ENCODE measurements at places on chromosomes 2 and 18. TPM values are rescaled to one million over a fixed set of nuclear protein-coding genes. Genes with fewer than 3 reads are reported as not detected.

- DNase-seq, result no peak
These were observed 112.9 kb downstream of the CLIP4 start for GRCh38 chr2:29227935-29228675.

DNA sequence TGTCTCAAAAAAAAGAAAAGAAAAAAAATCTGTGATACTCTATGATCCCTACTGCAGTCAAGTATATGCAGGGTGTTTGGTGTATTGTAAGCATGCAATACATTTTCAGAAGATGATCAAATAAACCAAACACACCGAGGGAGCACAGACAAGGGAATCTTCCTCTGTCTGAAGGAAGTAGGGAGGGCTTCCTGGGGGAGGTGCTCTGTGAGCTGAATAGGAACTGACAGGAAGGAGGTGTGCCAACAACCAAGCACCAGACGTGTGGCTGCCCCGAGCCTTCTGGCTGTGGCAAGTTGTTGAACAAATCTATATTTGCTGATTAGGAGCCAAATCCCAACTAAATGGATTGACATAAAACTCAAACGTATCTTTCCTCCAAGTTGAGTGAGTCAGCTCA is 14.6 kb downstream of the THNSL2 start:
- no peak for DNase-seq

DNA sequence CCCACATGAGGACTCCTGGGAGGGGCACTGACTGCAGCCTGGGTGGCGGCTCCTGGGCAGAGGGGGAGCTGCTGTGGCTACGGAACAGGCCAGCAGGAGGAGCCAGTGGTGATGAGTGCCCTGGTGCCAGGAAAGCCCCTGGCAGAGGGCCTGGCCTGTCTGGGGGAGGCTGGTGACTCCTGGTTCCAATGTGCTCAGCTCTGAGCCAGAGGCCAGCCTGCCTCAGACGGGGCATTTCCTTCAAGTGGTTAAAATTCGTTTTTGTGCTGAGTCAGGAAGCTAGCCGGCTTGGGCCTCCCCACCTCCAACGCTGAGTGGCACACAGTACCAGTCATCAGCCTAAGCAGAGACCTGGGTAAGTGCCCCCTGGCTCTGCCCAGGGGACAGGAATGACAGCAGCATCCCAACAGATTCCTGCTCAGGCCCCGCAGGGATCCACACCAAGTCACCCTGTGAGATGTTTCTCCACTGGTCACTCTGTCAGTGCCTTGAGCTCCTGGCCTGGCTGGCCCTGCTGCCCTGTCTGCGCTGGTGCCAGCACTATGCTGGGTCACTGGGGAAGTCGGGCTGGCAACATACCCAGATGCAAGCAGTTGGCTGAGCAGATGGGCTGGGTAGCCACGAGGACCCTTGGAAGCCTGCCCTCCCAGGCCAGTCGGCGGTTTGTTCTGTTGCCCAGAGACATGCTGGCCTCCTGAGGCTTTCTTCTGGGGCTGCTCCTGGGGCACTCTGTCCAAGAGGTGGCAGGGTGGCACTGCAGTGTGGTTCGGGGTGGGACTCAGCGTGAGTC is 7.1 kb upstream of the KLF11 start:
- peak; percentile 84 for DNase-seq

GRCh38 chr18:39513186-39513585 is 1947.6 kb upstream of the CELF4 start:
- no peak for DNase-seq

DNA sequence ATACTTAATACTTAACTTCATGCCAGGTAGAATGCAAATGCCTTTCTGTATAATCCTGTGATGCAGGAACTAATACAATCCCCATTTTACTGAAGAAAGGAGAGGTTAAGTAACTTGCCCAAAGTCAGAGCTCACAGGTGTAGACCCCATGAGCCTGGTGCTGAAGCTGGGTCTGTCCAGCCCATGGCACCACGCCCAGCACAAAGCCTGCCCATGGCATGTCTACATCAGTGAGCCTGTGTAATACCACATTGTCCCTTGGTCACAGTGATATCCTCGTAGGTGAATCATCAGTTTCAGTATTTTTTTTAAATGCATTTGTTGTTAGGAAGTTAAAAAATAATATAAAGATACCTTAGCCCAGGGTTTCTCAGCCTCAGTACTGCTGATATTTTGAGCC is 69.9 kb upstream of the MCFD2 start:
- DNase-seq, result no peak

DNA sequence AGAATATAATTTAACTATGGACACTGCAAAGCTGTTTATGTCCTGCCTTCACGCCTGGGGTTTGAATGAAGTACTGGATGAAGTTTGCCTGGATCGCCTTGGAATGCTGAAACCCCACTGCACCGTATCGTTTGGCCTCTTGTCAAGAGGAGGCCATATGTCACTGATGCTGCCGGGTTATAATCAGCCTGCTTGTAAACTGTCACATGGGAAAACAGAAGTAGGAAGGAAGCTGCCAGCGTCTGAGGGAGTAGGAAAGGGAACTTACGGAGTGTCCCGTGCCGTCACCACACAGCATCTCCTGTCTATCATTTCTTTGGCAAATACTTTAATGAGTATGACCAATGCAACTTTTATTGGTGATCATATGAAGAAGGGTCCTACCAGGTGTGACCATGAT is 105.8 kb downstream of the WDR7 start:
- no peak for DNase-seq

DNA sequence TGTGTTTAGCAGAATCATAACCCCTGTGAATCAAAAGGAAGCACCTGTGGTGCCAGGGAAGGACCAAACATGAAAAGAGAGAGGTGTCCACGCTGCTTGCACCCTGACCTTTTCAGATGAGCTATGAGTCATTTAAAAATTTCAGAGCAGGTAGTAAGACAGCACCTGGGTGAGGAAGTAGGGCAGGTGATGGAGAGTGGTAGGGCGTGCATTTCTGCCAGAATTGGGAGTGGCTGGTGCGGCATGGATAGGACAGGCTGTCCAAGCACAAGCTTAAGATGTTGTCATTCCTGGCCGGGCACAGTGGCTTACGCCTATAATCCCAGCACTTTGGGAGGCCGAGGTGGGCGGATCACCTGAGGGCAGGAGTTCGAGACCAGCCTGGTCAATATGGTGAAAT is 36.8 kb downstream of the NPAS2 start:
- DNase-seq, result no peak

GRCh38 chr2:178531168-178531567 is 50.9 kb downstream of the PLEKHA3 start:
- no peak for DNase-seq

GRCh38 chr2:120746144-120746543 is 10.5 kb downstream of the GLI2 start:
- no peak for DNase-seq

DNA sequence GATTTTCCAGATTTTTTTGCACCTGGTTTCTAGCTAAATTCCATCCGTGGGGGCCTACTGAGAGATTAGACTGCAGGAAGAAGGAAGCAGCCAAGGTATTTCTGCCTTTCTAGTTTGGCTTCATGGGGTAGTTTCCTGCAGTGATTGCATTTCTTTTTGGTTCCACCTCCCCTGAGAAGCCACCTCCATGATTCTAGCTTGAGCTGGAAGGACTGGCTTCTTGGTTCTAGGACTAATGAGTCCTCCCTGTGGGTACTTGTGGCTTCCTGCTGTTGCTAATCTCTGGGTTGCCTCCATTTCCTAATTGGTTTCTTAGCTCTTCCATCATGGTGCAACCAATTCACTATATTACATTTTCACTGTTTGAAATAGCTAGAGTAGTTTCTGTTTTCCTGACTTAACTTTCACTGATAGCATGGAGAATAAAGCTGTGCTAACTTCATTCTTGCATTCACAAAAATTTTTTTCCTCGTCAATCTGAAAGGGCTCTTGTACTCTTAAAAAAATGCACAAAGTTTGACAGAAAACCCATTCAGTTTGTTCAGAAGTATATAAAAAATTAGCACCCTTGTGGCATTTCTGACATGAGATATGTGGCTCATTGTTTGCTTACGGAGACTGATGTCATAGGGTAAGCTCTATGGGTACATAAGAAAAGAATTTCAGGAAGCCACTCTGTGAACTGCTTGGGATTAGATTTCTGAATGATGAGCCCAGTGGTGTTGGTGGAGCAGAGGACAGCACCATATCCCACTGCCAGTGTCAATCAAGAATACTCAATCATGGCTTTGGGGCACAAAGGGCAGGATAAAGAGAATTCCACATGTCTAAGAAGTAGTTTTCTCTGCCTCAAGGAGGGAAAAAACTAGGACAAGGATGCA is 242.8 kb upstream of the RBMS1 start:
- no peak for DNase-seq

DNA sequence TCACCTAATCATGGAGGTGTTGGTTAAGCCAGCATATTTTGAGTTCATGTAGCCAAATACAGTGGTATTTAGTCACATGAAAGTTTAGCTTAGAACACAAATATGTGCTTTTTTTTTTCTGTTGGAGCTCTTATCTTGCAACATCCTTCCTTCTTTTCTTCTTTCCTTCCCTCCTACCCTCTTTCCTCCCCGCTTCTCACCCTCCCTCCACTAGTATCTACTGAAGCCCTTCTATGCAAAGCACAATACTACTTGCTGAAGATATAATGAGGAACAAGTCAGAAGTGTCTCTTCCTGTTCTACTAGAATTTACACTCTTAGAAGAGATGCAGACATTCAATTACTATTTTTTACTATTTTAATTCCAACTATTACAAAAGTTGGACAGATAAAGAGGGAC is 105.0 kb upstream of the ITGA4 start:
- no peak for DNase-seq

GRCh38 chr2:69538249-69538648 is 101.0 kb upstream of the NFU1 start:
- DNase-seq, result no peak

DNA sequence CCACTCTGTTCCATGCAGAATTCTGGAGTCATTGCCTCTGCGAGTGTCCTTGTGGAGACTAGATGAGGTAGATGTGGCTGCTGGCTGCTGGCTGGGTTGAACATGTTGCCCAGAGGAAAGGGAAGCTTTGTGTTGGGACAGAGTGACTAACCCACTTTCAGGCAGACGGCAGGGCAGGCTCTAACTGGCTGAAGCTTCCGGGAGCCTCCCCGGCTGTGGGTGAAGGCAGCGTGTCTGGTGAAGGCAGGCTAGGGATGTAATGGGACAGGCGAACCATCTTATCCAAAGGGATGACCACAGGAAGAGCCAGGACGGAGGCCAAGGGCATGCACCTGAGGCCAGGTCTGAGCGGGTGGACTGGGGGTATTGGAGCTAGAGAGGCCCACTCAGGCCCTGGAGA is 16.0 kb downstream of the ASPRV1 start:
- no peak for DNase-seq

DNA sequence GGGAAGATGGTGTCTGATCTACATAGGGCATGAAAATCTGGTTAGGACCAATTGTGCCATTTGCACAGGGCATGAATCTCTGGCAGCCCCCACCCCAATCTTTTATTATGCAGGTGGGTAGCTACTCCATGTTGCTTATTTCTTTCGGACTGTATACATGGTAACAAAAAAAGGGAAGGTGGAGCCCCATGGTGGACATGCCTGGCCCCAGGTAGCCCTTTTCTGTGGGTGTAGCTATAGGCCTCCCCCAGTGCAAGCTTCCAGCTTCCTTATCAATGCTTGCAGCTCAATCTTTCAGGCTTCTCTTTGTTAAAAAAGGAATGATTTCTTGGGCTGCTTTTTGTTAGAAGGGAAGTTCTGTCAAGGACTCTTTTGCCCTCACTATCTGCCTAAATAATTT is 14.3 kb upstream of the UXS1 start:
- no peak for DNase-seq

GRCh38 chr2:112055730-112056625 is 909 bp downstream of the TMEM87B start:
- peak; percentile 83 for DNase-seq

DNA sequence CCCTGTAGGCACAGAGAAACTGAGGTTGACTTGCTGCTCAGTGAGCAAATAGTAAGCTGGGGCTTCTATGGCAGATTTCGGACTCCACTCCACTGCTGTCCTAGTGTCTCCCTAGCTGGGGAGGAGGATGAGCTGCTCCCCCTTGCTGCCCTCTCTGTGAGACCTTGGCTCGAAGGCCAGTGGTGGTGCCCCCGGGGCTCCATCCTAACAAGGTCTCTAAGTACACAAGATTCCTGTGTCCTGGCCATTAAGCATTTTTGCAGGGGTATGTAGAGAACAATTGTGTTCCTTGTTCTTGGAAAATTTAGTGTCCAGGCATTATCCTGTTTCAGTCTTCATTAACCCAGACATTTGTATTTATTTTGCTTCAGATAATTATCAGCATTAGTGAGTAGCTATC is 21.3 kb upstream of the BCL2L11 start:
- no peak for DNase-seq

Gene AGAP1
- total RNA-seq, result 16.3 TPM

Gene TRIB2
- 46.7 TPM for total RNA-seq

Gene CFC1
- total RNA-seq, result not detected

Gene RAX
- total RNA-seq, result not detected

Gene ANKRD29
- total RNA-seq, result 3.3 TPM

Gene MYL1
- 0.44 TPM for total RNA-seq

Gene CPO
- total RNA-seq, result 0.55 TPM

Gene POTEF
- total RNA-seq, result not detected

Gene DSG1
- total RNA-seq, result 1.7 TPM

All from heart left ventricle (tissue), 16 donors.